ENCODE measurements at places on chromosomes 6 and 20.

DNA sequence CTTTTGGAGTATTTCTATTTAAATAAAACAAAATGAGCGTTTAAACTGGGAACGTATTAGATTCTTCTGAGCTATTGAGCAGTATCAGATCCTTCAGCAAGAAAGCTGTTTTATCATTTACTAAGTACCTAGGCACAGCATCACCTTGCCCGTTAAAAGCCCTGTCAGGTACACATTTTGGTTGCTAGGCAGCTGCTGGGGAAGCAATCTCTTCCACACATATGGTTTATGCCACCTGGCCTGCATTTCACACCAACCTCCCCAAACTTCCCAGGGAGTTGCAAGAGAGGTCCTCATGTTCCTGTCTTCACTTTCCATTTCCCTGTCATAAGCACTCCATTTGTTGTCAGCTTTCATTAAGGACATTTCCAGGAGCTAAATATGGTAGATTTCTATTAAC lies 400.1 kb downstream of the PLCB1 start:
- no peak for DNase-seq
- no peak overlapping the region for H3K27ac ChIP-seq
- H3K27me3 ChIP-seq, result no peaks in the 10 kb centered on the region
- H3K36me3 ChIP-seq, result no peaks in the 10 kb centered on the region
- no peak overlapping the region for H3K4me3 ChIP-seq

GRCh38 chr6:101605874-101606273 lies 212.4 kb downstream of the GRIK2 start:
- no peaks in the 10 kb centered on the region for H3K27me3 ChIP-seq
- H3K27ac ChIP-seq, result no peak overlapping the region
- H3K36me3 ChIP-seq, result no peaks in the 10 kb centered on the region
- H3K4me1 ChIP-seq, result no peaks in the 10 kb centered on the region
- DNase-seq, result no peak
- H3K4me3 ChIP-seq, result no peak overlapping the region

GRCh38 chr6:1858196-1858595 lies 248.5 kb downstream of the FOXC1 start:
- no peak overlapping the region for H3K4me3 ChIP-seq
- no peaks in the 10 kb centered on the region for H3K27me3 ChIP-seq
- H3K27ac ChIP-seq, result no peak overlapping the region
- no peaks in the 10 kb centered on the region for H3K36me3 ChIP-seq
- no peaks in the 10 kb centered on the region for H3K4me1 ChIP-seq
- no peak for DNase-seq

DNA sequence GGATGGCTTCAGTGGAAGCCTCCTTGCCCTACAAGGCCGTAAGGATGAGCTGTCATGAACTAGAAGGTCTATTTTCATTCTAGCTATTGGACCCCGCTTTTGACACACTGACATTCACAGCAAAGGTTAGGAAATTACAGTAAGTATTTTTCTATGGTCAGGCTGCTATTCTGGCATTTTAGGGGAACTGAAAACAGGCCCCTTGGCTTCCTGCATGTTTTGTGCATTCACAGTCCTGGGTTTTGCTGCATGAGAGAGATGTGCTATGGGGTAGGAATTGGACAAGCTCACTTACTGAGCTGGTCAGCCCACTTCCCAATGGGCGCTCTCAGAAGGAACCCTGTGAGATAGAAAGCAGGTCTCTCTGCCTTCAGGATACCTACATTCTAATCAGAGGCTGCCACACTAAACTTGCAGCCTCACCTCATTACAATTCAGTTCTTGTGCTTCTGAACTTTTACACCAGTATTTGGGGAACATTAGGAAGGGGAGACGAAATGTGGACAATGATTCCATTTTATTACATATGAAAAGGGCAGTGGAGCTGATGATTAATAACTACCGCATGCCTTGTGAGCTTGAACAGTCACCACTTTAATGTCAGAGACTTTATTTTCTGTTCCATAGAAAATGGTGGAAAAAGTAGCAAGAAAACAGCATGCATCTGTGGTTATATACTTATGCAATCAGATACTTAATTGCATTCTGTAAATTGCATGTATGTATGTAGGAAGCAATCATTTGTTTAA lies 86.6 kb upstream of the TAB2 start:
- H3K36me3 ChIP-seq, result peaks cover 8% of the 10 kb centered on the region
- no peaks in the 10 kb centered on the region for H3K27me3 ChIP-seq
- H3K27ac ChIP-seq, result no peak overlapping the region

All from activated T-cell treated with anti-CD3 and anti-CD28 coated beads, Interleukin-2, amount 50 U/mL, for 72 hours (primary cell).